Activated CD4-positive, alpha-beta memory T cell treated with anti-CD3 and anti-CD28 coated beads for 36 hours (primary cell): ENCODE measurements at places on chromosomes 3 and 15. TPM values are rescaled to one million over a fixed set of nuclear protein-coding genes. Genes with fewer than 3 reads are reported as not detected.

DNA sequence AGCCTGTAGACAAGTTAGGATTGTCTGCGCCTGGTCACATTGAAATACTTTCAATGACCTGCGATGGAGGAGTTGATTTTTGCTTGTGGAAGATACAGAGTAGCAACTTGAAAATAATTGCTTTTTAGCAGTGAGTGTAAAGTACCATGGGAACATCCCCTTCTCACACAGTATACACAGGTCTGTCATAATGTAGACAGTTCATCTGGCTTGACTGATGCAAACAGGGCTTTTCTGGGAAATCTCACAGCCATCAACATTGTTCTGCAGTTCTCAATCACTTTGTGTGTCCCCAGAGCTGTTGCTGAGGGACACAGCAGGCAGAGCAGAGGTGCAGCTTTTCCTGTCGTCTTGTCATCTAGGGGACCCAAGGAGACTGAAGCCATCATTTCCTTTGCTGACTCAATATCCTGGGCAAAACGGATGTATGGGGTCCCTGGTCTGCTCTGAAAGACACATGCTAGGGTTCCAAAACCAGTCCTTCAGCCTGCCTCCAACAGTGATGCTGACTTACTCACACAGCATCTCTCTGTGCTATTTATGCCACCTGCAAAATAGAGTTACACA lies 5.3 kb upstream of the REC114 start:
- no peak overlapping the region for H3K27ac ChIP-seq
- H3K4me3 ChIP-seq = no peak overlapping the region
- no peaks in the 10 kb centered on the region for H3K4me1 ChIP-seq
- H3K36me3 ChIP-seq = no peaks in the 10 kb centered on the region

- no peak for DNase-seq
- H3K27ac ChIP-seq = peak overlapping the region; percentile 88
- H3K36me3 ChIP-seq = no peaks in the 10 kb centered on the region
- H3K27me3 ChIP-seq = no peaks in the 10 kb centered on the region
Observed at GRCh38 chr3:179149951-179150350, 1.8 kb downstream of the PIK3CA start.

GRCh38 chr3:181713280-181713647 lies 1.5 kb downstream of the SOX2 start:
- peak overlapping the region; percentile 51 for H3K27ac ChIP-seq
- peaks cover 9% of the 10 kb centered on the region for H3K4me1 ChIP-seq
- no peak for DNase-seq
- peaks cover 57% of the 10 kb centered on the region for H3K27me3 ChIP-seq
- peaks cover 10% of the 10 kb centered on the region for H3K36me3 ChIP-seq

DNA sequence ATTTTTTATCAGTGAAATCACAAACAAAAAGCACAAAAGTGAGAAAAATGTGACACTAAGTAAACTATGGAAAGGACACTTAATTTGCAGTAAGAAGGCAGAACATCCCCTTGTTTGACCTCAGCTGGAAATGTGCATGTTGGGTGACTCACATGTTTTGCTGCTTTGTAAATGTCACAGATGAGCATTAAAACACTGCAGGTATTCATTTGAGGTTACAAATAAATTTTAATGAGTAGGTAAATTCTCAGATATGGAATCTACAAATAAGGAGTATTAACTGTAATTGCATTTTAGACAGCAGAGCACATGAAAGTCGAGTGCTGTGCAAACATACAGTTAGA lies 20.3 kb downstream of the CHMP2B start:
- no peak for DNase-seq
- no peak overlapping the region for H3K27ac ChIP-seq
- peaks cover 13% of the 10 kb centered on the region for H3K4me1 ChIP-seq
- peaks cover 13% of the 10 kb centered on the region for H3K36me3 ChIP-seq
- H3K4me3 ChIP-seq = no peak overlapping the region
- no peaks in the 10 kb centered on the region for H3K27me3 ChIP-seq

- no peaks in the 10 kb centered on the region for H3K36me3 ChIP-seq
- H3K4me3 ChIP-seq = no peak overlapping the region
- H3K4me1 ChIP-seq = no peaks in the 10 kb centered on the region
- DNase-seq = no peak
- no peak overlapping the region for H3K27ac ChIP-seq
Observed at GRCh38 chr15:59185725-59186124, 20.9 kb upstream of the LDHAL6B start.

DNA sequence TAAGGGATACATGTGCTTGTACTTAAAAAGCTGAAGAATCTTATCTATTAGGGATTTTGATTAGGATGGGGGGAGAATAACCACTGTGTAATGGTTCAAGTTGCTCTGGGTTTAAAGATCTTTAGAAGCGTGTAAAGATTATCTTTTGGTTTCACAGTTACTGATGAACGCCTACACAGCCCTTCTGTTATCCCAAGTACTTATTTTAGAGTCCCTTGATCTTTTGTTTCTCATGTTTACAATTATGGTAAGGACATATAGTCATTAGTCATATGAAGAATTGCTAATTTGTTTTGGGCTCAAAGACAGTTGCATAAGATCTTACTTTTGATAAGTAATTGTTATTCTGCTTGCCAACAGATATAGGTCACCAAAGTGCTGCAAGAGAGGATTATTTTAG lies 160.1 kb downstream of the PLCL2 start:
- H3K27me3 ChIP-seq = no peaks in the 10 kb centered on the region
- H3K27ac ChIP-seq = no peak overlapping the region
- H3K4me1 ChIP-seq = peaks cover 34% of the 10 kb centered on the region
- H3K4me3 ChIP-seq = no peak overlapping the region
- peaks cover 41% of the 10 kb centered on the region for H3K36me3 ChIP-seq

DNA sequence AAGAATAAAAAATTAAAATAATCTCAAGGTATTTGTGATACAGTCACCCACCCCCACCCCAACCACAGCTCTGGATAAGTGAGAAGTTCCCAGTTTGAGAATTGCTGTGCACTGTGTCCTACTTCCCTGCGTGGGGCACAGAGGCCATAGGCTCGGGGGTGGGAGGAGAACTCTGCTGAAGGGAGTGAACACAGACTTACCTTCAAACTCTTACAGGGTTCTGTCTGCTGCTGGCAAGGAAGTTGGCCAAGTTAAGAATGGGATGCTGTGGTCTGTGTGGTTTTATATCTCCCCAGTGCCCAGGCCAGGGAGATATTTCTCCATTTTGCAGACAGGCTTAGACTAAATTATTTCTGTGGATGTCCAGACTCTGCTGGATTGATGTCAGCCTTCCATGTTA lies 37.6 kb downstream of the SPTSSB start:
- H3K4me1 ChIP-seq = no peaks in the 10 kb centered on the region
- no peak for DNase-seq
- no peak overlapping the region for H3K4me3 ChIP-seq
- H3K36me3 ChIP-seq = no peaks in the 10 kb centered on the region
- H3K27me3 ChIP-seq = peaks cover 15% of the 10 kb centered on the region
- H3K27ac ChIP-seq = no peak overlapping the region

GRCh38 chr15:81783076-81783475 lies 262.7 kb downstream of the MEX3B start:
- no peak overlapping the region for H3K27ac ChIP-seq
- no peak overlapping the region for H3K4me3 ChIP-seq
- peaks cover 14% of the 10 kb centered on the region for H3K27me3 ChIP-seq
- no peak for DNase-seq
- no peaks in the 10 kb centered on the region for H3K36me3 ChIP-seq

- no peak overlapping the region for H3K27ac ChIP-seq
- H3K4me3 ChIP-seq = no peak overlapping the region
- peaks cover 4% of the 10 kb centered on the region for H3K36me3 ChIP-seq
- H3K27me3 ChIP-seq = peaks cover 14% of the 10 kb centered on the region
- DNase-seq = no peak
- peaks cover 22% of the 10 kb centered on the region for H3K4me1 ChIP-seq
Observed at GRCh38 chr15:64149893-64150578, 1.5 kb upstream of the SNX22 start.

DNA sequence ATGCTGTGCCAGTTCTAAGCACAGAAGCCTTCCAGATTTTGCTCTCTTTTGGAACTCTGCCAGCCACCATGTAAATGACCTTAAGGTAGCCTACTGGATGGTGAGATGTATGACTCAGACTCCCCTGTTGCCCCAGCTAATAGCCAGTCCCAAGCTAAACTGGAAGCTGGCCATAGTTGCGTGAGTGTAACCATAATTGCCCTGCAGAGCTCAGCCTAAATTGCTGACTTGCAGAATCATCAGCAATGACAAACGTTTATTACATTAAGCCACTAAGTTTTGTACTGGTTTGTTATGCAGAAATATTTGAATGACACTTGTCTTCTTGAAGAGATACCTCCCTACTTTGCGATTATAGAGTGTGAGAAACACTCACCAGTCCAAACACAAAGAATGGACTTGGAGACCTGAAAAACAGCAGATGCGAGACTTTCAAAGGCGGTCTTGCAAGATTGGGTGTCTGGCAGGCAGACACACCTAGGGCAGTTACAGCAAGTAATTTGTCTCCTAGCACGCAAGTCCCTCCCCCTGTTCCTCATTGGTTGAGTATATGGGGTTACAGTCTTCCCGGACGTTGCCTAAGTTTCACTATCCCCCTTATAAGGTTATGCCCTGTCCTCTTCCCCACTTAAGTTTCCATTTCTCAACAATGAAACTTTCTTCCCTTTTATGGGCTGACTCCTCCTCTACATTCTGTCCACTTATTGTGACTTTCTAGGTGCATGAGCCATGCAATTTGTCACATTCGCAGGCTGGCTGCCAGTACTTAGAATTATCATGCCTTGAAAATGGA lies 83.6 kb upstream of the XCR1 start:
- peaks cover 2% of the 10 kb centered on the region for H3K27me3 ChIP-seq
- no peak overlapping the region for H3K27ac ChIP-seq

DNA sequence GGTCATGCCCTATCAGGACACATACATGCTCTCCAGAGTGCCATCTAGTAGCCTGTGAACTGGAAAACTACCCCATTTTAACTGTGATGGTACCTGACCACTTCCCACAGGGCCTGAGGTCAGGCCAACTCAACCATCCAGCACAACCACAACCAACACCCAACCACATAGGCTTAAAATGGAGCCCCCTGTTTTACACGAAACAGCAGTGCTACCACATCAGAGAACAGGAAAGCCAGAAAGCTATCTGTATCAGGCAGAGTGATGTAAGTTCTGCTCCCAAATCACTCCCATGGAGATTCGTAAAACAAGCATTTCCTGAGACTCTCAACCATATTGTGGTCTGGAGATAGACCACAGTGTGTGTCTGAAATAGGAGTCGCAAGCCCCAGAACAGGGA lies 1017.3 kb upstream of the EPHA6 start:
- H3K36me3 ChIP-seq = no peaks in the 10 kb centered on the region
- H3K4me3 ChIP-seq = no peak overlapping the region
- DNase-seq = no peak
- no peaks in the 10 kb centered on the region for H3K4me1 ChIP-seq
- H3K27me3 ChIP-seq = no peaks in the 10 kb centered on the region

DNA sequence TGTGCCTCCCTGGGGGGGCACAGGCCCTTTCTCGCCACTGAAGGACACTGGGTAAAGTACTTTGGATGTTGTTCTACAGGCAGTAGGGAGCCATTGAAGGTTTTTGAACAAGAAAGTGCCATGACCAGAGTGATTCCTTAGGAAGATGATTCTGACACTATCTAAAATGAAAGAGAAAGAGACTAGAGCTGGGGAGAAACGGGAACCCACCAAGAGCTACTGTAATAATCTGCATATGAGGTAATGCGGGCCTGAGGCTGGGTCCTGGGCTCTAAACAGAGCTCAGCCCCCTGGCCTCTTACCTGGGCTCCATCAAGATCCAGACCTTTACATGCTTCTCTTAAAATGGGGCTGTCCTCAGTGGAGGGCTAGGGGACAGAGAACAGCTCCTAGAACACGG lies 24.9 kb downstream of the GRK7 start:
- H3K27ac ChIP-seq = no peak overlapping the region
- H3K4me3 ChIP-seq = no peak overlapping the region
- no peaks in the 10 kb centered on the region for H3K36me3 ChIP-seq
- no peak for DNase-seq

- H3K36me3 ChIP-seq = peaks cover 6% of the 10 kb centered on the region
- no peak overlapping the region for H3K27ac ChIP-seq
- H3K27me3 ChIP-seq = peaks cover 9% of the 10 kb centered on the region
- peaks cover 75% of the 10 kb centered on the region for H3K4me1 ChIP-seq
Observed at GRCh38 chr3:192897005-192897404, 20.7 kb downstream of the MB21D2 start.

DNA sequence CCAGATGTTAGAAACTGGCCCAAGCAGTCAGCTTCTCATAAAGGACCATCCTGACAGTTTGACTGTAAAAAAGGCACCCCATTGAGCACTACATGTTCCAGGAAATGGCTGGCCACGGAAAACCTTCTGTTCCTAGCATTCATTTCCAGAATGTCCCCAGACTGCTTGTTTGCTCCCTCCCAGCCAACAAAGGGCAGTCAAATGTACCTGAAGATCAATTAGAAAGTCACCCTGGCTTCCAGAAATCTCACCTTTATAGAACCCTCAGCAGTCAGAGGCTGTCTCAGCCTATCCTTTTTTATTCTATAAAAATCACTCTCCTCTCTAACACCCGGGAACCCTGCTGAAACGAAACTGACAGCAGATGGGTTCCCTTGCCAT lies 784 bp upstream of the SAMMSON start:
- no peaks in the 10 kb centered on the region for H3K4me1 ChIP-seq
- no peak for DNase-seq
- no peak overlapping the region for H3K27ac ChIP-seq
- H3K4me3 ChIP-seq = no peak overlapping the region
- H3K36me3 ChIP-seq = no peaks in the 10 kb centered on the region
- no peaks in the 10 kb centered on the region for H3K27me3 ChIP-seq

DNA sequence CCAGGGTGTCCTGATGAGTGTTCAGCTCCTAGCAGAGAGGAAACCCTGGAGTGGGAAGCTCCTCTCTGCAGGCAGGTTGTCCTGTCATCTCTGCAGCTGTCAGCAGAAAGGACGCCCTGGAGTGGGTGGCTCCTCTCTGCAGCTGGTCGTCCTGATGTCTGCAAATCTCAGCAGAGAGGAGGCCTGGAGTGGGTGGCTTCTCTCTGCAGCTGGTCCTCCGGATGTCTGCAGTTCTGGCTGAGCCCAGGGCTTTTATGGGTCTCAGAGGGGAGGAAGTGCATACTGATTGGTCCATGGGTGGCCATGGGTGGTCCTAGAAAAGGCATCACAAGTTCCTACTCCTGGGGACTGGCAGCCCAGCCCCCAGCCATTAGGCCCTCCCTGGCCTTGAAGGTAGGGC lies 102.6 kb upstream of the BNIP2 start:
- DNase-seq = no peak
- H3K4me3 ChIP-seq = no peak overlapping the region
- no peak overlapping the region for H3K27ac ChIP-seq
- no peaks in the 10 kb centered on the region for H3K27me3 ChIP-seq
- peaks cover 46% of the 10 kb centered on the region for H3K4me1 ChIP-seq
- H3K36me3 ChIP-seq = no peaks in the 10 kb centered on the region

The CCK gene
- not detected for total RNA-seq

The C3orf20 gene
- total RNA-seq = 0.07 TPM

The CHRNA5 gene
- 4.0 TPM for total RNA-seq

The PEX5L gene
- total RNA-seq = not detected

The DOCK3 gene
- 2.7 TPM for total RNA-seq

The ST3GAL6 gene
- not detected for total RNA-seq

The CPLX3 gene
- total RNA-seq = not detected

The ZPLD1 gene
- total RNA-seq = not detected

The PDZRN3 gene
- total RNA-seq = not detected

The KIF7 gene
- 0.95 TPM for total RNA-seq
